ENCODE measurements at places on chromosomes 12 and 14.

GRCh38 chr14:68469208-68469713 lies 323.6 kb downstream of the ZFP36L1 start:
- DNase-seq = no peak

DNA sequence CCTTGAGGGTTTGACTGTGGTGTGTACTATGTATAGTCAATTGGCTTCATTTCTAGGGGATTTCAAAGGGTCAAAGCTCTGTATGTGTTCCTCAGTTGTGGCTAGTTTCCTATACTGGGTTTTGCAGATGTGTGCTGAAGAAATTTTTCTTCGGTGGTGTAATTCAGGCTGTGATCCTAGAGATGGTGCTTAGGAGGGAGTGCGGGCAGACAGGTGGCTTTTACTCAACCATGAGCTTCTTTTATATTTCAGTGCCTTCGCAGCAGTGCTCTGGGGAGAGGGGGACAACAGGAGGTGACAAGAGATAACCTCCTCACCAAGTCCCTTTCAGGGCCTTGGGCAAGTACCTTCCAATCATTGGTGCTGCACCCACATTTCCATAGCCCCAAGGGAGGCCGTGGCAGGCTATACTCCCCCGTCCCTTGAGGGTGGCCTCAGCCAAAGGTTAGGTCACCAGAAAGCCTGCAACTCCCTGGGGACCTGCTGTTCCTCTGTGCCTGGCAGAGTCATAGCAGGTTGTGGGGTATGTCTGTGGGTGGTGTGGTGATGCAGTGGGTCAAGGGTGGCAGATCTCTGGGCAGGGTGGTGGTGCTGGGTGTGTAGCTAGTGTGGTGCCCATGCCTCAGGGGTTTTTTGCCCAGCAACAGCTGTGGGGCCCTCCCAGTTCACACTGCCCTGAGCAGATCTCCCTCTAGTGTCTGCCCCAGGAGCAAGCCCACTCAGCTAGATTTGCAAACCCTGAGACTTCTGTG lies 37.0 kb upstream of the TMX1 start:
- DNase-seq = no peak

GRCh38 chr12:120649442-120650232 lies 9.2 kb downstream of the CABP1 start:
- DNase-seq = peak; percentile 10

DNA sequence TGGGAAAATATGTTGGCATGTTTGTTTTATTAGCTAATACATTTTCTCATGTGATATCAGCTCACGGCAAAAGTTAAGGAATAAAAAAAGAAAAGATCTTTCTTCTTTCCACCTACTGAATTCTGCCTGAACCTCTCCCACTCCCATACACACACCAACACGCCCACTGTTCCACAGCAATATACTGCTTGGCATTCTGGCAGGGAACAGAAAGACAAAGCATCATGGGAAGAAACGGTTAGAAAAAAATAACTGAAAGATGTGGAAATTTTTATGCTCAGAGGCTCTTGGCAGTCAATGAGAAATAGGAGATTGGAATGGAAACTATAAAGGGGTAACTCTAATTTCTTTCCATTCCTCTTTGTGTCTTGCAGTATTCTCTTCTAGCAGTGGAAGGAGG lies 268.5 kb downstream of the FOXG1 start:
- no peak for DNase-seq

GRCh38 chr12:51421266-51421884 lies 3.3 kb upstream of the SLC4A8 start:
- peak; percentile 77 for DNase-seq

- peak; percentile 26 for DNase-seq
These were observed 15.7 kb downstream of the NDUFA12 start for GRCh38 chr12:94987801-94988200.

- DNase-seq = no peak
These were observed 29.8 kb downstream of the ERG28 start for GRCh38 chr14:75630695-75631452.

- no peak for DNase-seq
These were observed 354.9 kb downstream of the RAD51B start for GRCh38 chr14:68174446-68174845.

DNA sequence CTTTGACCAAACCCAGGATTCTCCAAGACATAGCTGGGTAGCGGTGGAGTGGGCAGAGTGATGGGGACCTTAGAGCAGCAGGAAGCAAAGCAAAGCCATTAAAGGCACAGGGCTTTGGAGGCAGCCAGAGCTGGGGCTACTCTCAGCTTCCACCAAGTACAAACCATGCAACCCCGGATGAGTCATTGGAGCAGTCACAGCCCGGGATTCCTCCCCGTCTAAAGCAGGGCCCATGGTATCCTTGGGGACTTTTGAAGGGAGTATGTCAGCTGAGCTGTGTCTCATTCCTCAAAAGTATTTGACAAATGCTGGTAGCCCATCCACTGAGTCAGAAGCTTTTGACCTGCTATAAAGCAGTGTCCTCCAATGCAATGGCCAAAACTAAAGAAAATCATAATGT lies 9.7 kb upstream of the IFI27 start:
- DNase-seq = peak; percentile 96

- no peak for DNase-seq
These were observed 3.9 kb downstream of the TAOK3 start for GRCh38 chr12:118368821-118369220.

DNA sequence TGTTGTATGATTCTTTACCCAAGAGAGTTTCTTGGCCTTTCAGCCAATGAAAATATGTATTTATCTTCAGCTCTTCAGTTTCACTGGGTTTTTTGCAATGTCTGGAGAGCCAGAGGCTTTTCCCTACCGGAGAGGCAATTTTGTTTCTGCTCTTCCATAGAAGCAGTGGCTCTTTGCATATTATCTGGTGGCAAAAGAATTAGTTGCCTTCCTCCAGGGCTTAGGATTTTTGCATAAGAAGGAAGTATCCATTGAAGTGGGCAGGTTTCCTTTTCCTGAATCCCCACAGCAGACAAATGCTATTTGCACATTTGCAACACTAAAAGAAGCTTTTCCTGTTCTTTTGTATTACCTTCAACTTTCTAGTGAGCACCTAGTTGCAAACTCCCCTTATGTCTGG lies 75.2 kb downstream of the NTS start:
- DNase-seq = no peak

- no peak for DNase-seq
These were observed 487 bp upstream of the NRDE2 start for GRCh38 chr14:90332271-90332584.

DNA sequence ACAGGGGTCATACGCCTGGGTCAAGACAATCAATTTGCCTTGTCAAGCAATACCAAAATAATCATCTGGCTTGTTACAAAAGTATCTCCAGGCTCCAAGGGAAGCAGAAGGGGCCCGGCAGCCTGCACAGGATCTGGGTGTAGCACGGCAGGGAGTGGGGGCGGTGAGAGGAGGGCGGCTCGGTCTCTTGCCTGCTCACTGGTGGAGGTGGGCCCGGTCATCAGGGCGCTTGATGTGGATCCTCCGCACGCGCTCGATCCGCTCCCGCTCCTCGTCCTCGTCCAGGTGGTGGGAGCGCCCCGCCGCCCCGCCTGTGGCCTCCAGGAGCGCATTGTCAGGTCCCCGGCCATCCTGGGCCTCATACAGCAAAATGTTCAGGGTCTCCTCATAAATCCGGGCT lies 25.7 kb downstream of the KCTD10 start:
- DNase-seq = no peak

GRCh38 chr12:89392391-89392790 lies 40.1 kb upstream of the DUSP6 start:
- no peak for DNase-seq

DNA sequence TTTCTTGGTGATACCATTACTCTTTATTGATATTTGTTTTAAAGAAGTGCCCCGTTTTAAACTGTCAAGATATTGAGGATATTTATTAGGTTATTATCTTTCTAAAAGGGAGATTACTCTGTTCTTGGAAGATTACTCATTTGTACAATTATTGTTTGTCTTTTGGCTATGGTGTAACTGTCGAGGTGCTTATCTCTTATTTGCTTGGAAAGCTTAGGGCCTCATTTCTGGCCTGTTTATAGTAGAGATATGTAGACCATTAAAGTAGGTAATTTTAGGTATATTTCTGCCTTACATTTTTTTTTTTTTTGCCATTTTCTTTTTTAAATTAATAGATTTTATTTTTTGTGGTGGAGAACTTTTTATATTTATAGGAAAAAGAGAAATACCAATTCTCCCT lies 74.2 kb downstream of the KTN1 start:
- DNase-seq = no peak

DNA sequence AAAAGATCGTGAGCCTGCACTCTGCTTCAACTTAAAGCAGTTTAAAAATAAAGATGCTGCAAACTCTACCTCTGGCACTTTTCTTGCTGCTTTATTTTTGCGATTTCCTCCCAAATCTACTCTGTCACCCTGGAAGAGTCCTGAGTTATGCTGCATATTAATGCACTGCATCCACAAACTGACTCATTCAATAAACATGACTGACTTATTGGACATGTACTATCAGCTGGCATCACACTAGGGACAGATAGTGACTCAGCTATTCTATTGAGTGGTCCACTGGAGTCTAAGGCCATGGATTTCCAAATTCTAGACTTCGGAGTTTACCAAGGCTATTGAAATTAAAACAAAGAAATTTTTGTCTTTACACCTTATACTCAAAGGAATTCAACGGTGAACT lies 90.7 kb upstream of the PTPRR start:
- no peak for DNase-seq

DNA sequence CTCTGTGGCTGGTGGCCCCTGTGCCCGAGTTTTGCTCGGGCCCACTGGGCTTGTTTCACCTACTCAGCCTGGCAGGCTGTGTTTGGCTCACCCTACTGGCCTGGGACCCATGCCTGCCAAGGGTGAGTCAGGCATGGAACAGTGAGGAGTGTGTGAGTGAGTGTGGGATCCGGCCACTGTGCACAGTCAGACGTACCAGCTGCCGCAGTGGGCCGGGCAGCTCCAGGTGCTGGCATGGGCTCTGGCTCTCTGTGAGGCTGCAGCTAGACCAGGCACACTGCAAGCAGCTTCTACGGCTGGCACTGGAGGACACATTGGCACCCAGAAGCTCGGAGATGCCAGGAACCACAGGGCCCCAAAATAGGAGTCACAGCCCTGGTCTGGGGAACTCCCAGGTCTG lies 40.6 kb downstream of the HSD17B6 start:
- no peak for DNase-seq

- no peak for DNase-seq
These were observed 31.3 kb upstream of the SSTR1 start for GRCh38 chr14:38176379-38176778.

- peak; percentile 25 for DNase-seq
These were observed 25.0 kb downstream of the LARP4 start for GRCh38 chr12:50425589-50426258.

DNA sequence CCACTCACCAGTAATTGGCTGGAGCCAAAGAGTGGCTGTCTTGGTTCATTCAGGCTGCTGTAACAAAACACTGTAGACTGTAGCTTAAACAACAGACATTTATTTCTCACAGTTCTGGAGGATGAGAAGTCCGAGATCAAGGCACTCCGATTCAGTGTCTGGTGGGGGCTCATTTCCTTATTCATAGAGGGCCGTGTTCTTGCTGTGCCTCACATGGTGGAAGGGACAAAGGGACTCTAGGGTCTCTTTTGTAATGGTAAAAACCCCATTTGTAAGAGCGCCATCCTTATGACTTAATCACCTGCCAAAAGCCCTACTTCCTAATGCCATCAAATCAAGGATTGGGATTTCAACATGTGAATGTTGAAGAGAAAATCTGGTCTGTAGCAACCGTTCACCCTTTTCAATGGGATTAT lies 34.7 kb upstream of the CDKN3 start:
- DNase-seq = no peak

DNA sequence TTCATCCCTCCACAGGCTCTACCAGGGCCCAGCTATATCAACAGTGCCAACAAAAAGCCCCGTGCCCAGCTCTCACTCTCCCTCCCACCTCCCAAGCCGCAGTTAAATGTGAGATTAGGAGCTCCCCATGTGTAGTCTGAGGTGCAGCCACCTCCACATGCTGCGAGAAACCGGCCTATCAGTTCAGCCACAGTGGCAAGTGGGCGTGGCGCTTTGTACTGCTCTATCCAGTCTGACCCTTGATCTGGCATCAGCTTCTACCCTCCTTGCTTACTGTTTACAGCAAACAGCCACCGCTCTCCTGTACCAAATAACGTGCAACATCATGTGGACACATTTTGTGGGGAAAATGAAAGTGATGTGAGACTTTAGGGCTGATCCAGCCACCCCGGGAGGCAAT lies 1.7 kb downstream of the PLEK2 start:
- DNase-seq = no peak

DNA sequence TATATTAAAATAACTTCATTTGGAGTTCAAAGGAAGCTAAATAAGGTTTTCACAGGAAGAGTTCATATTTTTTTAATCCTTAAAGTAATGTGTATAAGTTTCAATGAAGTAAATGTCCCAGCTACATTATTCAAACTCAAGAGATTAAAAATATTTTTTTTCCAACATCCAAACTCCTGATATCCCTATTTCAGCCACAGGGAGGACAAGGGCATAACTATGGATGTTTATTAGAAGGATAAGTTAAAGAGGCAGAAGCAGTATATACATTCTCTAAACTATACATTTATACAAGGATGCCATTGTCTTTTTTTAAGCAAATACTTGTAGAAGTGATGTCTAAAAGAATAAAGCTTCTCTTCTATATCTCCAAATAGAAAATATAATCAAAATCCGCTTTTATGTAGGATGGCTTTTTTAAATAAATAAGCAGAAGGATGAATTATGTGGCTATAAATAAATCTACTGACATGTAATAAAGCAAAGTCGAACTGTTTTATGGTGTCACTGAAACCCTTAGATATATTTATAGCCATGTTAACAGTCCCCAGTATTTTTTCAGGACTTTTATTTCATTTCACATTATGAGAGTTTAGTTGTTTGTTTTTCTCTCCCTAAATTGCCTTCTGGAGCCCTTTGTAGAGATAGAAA lies 936.5 kb downstream of the DIO2 start:
- DNase-seq = no peak

DNA sequence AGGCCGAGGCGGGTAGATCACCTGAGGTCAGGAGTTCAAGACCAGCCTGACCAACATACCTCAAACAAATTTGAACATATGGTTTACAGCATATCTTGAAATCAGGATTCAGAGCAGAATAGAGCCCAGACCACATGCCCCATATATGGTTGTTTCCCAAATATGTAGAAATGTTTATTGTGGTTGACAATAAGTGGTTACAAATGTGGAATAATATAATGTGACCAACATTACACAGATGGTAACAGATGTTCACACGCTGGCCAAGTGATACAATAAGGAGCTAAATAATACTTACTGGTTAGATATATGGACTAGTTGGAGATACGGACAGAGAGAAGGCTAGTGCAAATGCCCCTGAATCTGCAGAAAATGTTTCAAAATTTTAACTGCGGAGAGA lies 85.3 kb downstream of the MAPKAPK5 start:
- DNase-seq = no peak

- peak; percentile 55 for DNase-seq
These were observed 6.4 kb upstream of the GPR68 start for GRCh38 chr14:91250912-91251311.

- DNase-seq = no peak
These were observed 135.3 kb downstream of the SMOC1 start for GRCh38 chr14:70014406-70015095.

- peak; percentile 77 for DNase-seq
These were observed 63.1 kb upstream of the STK38L start for GRCh38 chr12:27180906-27181505.
